ENCODE measurements at places on chromosomes 1 and 21. TPM values are rescaled to one million over a fixed set of nuclear protein-coding genes. Genes with fewer than 3 reads are reported as not detected.

DUSP10 gene
- 118 TPM for total RNA-seq

DNA sequence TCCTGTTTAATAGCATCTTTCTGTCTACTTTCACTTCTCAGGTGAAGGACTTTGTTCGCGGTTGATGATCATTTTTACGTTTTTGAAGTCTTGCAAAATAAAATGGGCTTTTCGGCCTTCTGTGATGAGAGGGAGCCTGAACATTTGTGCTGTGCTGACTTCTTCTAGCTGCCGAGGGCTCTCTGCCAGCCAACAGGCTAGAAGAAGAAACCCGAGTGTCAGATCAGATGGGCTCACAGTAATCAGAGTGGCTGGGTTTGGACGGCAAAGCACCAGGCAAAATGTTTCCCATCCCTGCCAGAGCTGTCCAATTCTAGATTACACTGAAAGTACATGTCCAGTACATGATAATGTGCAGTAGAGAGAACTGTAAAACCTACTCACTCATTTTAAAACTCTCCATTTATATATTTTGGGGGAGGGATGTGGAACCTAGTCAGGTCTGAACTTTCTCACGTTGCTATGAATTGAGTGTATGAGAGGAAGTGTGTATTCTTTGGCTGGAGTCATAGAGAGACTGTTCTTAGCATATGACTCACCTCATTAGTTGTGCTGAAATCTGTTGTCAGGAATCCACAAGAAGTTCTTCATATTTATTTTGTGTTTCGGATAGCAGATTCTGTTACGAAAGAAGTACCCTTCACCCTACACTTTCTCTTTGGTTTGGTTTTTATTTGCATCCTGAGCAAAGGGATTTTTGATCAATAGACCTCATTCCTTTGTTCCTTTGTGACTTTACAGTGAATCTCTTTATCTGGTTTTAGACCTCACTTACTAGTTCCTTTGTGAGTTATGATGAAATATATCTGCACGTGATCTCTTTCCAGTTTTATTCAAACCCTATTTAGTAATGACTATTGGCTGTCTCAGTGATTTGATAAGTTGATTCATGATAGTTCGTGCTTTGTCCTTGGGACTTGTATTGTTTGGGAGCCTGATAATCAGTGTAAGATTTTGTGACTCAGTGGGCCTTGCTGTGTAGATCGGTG is 4.8 kb downstream of the ATP1A1 start:
- peak; percentile 92 for DNase-seq

DNA sequence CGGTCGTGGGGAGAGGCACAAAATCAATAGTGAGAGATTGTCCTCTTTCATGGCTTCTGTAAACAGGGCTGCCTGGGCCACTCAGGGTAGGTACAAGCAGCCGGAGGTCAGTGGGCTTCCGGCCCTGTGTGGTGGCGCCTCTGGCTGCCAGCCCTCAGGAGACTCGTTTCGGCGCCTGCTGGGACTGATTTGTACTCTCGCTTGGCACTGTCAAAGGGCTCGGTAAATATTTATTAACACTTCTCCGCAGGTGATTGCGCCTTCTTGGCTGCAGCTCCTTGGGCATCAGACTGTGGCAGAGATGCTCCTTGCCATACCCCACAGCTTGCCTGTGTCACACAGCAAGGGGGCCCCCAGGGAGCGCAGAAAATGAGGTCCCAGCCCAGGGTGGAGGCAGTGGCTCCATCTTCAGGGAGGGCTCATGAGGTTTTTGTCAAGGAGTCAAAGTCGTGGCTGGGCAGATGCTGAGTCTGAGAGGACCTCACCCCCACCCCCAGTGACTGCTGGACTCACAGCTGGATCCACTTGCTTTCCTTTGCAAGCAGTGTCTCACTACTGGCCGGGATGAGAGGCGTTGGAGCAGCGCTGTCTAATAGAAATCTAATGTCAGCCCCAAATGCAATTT is 262.5 kb downstream of the GRIK3 start:
- DNase-seq: no peak

CACYBP gene
- total RNA-seq: 25.8 TPM

DNA sequence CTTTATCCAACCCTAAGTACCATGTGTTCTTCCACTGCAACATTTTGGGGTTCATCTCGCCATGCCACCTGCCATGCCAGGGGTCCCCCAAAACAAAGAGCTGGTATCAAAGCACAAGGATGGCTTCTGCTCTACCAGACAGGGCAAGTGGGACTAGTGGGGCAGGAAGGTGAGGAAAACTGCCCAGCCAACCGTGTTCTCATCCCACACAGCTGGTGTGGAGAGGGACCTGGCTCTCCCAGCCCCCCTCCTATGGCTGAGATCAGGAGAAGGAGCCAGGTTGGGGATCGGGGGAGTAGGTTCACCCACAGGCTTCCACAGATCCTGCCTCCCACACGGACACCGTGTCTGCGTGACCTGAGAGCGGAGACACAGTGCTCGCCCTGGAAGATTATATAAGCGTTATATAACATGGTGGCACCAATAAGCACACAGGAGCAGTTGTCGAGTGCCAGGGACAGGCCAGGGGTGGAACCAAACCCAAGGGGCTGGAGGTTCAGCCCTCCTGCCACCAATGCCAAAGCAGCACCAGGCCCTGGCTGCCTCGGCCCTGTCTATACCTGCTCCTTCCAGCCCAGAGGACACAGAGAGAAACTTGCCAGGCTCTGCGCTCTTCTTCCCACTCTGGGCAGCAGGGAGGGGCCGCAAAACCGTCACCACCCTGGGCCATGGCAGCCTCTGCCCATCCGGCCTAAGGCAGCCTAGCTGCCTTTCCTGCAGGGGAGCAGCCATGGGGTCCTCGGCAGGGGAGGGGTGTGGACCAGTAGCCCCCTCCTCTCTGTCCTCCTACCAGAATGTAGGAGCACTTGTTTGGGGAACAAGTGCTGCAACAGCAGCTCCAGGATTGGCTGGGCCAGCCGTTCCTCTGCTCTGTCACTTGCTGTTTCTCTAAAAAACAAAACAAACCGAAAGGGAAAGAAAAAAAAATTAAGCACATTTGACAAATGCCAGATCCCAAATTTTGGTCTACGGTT is 43.5 kb downstream of the CD34 start:
- peak; percentile 12 for DNase-seq

PAQR6 gene
- total RNA-seq: 11.0 TPM

GRCh38 chr1:171954361-171954760 is 113.1 kb downstream of the DNM3 start:
- no peak for DNase-seq

- DNase-seq: peak; percentile 28
These were observed 75.0 kb downstream of the RWDD3 start for GRCh38 chr1:95309031-95309471.

ZNF684 gene
- total RNA-seq: 3.7 TPM

PIGV gene
- total RNA-seq: 19.2 TPM

- DNase-seq: no peak
These were observed 15.1 kb upstream of the ATP1A4 start for GRCh38 chr1:160136121-160136925.

- no peak for DNase-seq
These were observed 162.7 kb downstream of the HMCN1 start for GRCh38 chr1:185896863-185897262.

C1orf115 gene
- total RNA-seq: 0.83 TPM

GRCh38 chr1:171973421-171973820 is 132.1 kb downstream of the DNM3 start:
- DNase-seq: no peak

DNA sequence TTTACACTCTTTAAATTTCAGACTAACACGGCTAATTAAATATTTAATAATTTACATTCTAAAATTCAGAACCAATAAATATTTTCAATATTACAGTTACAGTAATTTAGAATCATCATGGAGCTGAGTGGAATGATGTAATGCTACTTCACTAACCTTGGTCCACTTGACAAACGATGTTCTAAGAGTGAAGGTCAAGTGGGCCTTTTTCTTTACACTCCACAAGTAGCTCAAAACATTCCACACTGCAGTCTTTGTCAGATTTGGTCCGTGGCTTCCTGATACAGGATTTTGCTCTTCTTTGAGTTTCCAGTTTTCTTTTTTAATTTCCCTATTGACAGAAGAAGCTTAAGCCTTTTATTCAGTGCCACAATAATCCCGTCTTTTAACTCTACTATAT is 164.6 kb upstream of the NRIP1 start:
- DNase-seq: no peak

EIF2D gene
- total RNA-seq: 61.1 TPM

- DNase-seq: no peak
These were observed 137.1 kb downstream of the AKT3 start for GRCh38 chr1:243712941-243713340.
